Astrocyte (in vitro differentiated cells and primary cell): ENCODE measurements at places on chromosomes 4 and X. TPM values are rescaled to one million over a fixed set of nuclear protein-coding genes. Genes with fewer than 3 reads are reported as not detected.
A peak's percentile ranks its signal among the peaks of the same experiment; 100 is the strongest.

DNA sequence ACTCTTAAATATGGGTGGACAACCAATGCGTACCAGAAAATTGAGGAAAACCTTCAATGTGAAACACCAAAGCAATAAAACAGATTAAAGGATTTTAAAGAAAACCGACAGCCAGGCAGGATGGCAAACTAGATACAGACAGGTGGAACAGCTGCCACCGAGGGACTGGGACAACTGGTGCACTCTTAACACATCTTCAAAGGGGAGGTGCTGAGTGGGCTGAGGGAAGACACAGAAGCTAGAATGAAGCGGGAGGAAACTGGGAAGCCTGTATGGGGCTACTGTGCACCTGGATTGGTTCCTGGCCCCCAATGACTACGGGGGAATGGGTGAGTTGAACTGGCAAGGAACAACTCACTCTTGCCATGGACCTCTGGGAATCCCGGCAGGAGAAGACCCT, 20.7 kb downstream of the ZNF280C start:
- no peak for DNase-seq

GRCh38 chr4:2462992-2463762, 5.7 kb upstream of the RNF4 start:
- no peak for DNase-seq

DNA sequence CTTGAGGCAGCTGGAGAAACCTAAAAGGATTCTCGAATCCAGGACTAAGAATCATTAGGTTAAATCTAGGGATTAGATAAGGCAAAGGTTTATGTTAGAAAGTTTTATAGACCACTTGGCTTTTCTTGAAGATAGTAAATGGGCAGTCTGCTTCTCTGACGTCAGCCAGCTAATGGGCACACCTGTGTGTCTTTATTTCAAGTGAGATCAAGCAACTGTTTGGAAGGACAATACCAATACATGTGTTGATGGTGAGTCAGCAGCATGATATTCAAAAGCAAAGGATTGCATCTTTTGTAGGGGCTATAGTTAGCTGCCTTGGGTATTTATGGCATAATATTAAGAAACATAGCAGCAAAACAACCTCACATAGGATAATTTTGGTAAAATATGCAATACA, 46.5 kb upstream of the GRPR start:
- no peak for DNase-seq

GRCh38 chrX:71160475-71160874, 15.8 kb downstream of the NLGN3 start:
- no peak for DNase-seq

DNA sequence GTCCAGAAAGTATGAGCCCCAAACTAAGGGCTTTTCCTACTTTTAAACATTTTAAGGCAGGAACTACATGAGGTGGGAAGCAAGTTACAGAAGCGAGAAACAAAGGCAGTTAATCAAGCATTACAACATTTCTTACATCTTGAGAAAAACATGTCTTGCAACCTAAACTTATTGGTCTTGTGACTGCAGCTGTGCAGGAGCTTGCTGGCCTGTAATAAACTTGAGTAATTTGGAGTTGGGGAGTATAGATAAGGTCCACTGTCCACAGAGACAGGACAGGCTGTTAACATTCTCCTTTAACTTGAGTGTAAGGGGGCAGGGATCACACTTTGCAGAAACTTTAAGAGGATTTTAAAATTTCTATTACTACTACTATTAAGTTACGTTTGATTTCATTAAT, 2.7 kb upstream of the UGT8 start:
- no peak for DNase-seq

DNA sequence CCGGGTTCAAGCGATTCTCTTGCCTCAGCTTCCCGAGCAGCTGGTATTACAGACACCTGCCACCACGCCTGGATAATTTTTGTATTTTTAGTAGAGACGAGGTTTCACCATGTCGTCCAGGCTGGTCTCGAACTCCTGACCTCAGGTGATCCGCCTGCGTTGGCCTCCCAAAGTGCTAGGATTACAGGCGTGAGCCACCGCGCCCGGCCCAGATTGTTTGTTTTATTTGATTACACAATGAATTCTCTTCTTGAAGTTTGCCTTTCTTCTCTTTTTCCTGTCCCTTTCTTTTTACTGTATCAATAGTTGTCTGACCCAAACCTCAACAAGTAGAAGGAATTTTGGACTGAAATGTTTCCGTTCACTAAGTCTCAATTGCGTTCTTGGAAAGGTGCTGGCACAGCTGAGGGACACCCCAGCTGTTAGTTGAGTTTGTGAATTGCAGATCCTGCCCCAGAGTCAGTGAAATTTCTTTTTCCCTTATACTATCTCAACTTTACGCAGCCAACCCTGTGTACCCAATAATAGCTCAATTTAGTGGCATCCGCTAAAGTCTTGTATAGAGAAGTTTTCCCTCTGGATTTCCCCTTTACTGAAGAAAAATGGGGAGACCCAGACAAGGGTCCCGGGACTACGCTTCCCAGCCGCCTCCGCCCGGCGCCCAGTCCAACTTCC, 639 bp upstream of the MTM1 start:
- no peak for DNase-seq

GRCh38 chrX:55161581-55161980, 58.6 kb upstream of the PAGE5 start:
- DNase-seq = no peak

Gene PF4V1
- not detected in 2 replicates for total RNA-seq

DNA sequence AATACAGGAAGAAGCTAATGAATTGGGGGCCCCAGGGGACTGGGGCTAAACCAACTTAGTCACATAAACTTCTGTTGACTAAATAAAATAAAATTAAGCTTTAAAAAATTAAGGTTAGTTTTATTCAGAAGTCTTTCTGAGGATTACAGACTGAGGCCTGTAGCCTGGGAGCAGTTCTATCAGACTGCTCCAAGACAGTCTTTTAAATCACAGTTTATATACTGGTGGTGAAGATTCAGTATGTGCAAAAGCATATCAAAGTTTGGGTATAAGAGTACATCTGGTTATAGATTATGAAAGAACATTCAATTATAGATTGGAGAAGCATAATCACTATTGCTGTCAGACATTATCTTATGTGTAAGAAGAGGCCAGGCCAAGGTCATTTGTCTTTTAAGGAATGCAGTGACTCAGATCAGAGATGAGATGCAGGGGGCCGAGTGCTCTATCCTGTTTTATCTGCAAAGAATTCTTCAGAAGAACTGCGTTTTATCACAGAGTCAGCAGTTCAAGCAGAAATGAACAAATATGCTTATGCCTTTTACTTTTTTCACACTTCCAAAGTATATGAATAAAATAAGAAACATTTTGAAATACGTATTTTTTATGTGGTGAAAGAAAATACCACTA, 109.4 kb downstream of the PDHA2 start:
- DNase-seq = peak; percentile 20
